ENCODE measurements at places on chromosomes 3 and 15.

DNA sequence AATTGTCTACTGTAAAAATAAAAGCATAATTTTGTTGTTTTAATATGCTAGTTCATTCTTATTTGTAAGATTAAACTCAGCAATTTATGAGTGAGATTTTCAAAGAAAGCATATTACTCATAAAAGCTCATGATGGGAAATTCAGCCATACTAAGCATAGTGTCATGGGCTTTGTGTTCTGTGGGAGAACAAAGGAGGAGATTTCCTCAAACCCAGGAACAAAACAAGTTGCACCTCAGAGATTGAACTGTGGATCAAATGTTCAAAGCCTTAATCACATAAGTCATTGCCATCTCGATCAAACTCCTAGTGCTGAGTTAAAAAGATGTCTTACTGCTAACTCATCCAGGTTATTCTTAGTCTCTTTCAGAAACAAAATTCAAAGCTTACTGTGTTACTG lies 85.6 kb upstream of the PDZRN3 start:
- DNase-seq = no peak

DNA sequence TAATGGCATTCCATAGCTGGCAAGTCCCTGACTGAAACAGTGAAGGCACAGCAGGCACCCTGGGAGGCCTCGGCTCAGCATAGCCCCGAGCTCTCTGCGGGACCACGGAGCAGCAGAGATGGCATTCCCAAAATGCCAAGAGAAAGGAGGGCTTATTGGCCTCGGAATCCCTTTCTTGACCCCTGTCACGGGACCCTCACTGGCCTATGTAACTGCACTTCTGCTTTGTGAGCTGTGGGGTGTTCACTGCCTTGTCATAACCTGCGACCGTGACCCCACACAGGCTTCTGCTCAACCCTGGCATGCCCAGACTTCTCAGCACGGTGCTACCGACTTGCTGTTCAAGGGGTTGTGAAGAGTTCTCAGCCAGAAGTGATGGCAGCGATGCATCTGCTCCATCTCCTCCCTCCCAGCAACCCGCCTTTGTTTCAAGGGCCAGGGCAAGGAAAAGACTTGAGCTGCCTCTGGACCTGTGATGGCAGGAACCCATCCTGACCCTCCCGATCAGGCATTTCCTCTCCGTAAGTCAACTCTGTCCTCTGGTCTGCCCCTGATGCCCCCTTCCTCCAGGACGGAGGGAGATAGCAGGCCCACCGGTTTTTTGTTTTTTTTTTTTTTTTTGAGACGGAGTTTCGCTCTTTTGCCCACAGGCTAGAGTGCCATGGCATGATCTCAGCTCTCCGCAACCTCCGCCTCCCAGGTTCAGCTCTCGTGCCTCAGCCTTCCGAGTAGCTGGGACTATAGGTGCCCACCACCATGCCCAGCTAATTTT lies 30.5 kb downstream of the EHD4 start:
- DNase-seq = no peak

GRCh38 chr3:42192334-42193200 lies 73.4 kb downstream of the CCK start:
- no peak for DNase-seq

- no peak for DNase-seq
Measured at GRCh38 chr3:50258979-50259378, 10.0 kb upstream of the SEMA3B start.

- DNase-seq = no peak
Measured at GRCh38 chr3:105158286-105158685, 208.4 kb upstream of the ALCAM start.
